ENCODE measurements at places on chromosomes 11 and 22. TPM values are rescaled to one million over a fixed set of nuclear protein-coding genes. Genes with fewer than 3 reads are reported as not detected.

The PTPRCAP gene
- 0.60 TPM for total RNA-seq

The LGALS12 gene
- total RNA-seq: 0.25 TPM

The CARD16 gene
- total RNA-seq: 8.3 TPM

The FJX1 gene
- 0.88 TPM for total RNA-seq

The C11orf16 gene
- not detected for total RNA-seq

The PATE3 gene
- total RNA-seq: not detected

The SHANK2 gene
- total RNA-seq: 0.27 TPM

The CTSW gene
- total RNA-seq: 0.49 TPM

The VSTM5 gene
- total RNA-seq: not detected

DNA sequence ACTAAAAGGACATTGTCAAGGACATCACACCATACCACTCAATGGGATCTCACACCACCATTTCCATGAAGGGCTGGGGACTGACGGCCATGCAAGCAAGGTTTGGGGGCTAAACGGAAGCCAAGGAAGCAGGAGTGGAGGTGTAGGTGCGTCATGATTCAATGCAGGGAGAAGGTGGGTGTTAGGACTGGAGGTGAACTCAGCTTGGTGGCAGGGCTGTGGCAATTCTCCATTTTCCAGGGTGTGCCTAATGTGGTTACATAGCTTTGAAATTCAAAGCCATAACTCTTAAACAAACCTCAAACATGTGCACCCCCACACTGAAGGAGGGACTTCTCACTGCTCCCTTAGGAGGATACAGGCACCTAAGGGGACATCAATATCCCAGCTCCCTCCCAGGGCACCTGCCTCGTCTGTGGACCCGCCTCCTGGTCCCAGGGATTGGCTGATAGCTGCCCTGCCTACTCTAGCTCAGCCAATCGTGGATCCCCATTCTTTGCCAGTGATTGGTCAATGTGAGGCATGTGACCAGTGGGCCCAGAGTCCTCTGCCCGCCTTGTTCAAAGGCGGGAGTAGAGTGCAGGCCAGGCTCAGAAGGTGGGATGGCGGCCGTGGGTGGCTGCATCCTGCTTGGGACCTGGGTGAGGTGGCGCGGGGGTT, 64.6 kb downstream of the CTTN start:
- no peaks in the 10 kb centered on the region for H3K36me3 ChIP-seq
- H3K4me1 ChIP-seq: no peaks in the 10 kb centered on the region
- peaks cover 25% of the 10 kb centered on the region for H3K27me3 ChIP-seq
- H3K4me3 ChIP-seq: no peak overlapping the region
- no peak for DNase-seq

- no peaks in the 10 kb centered on the region for H3K27me3 ChIP-seq
- no peaks in the 10 kb centered on the region for H3K4me1 ChIP-seq
- no peaks in the 10 kb centered on the region for H3K36me3 ChIP-seq
Observed at GRCh38 chr11:112143597-112143996, 20.3 kb downstream of the IL18 start.

GRCh38 chr11:34155057-34155756, 49.8 kb downstream of the NAT10 start:
- no peak overlapping the region for H3K4me3 ChIP-seq
- H3K27me3 ChIP-seq: no peaks in the 10 kb centered on the region
- peaks cover 20% of the 10 kb centered on the region for H3K4me1 ChIP-seq

- H3K27ac ChIP-seq: peak overlapping the region; percentile 84
- H3K36me3 ChIP-seq: no peaks in the 10 kb centered on the region
Observed at GRCh38 chr11:86548271-86548917, 124.0 kb downstream of the ME3 start.

GRCh38 chr22:42111798-42112197, 18.8 kb downstream of the CYP2D6 start:
- no peaks in the 10 kb centered on the region for H3K27me3 ChIP-seq
- peaks cover 8% of the 10 kb centered on the region for H3K36me3 ChIP-seq
- no peaks in the 10 kb centered on the region for H3K4me1 ChIP-seq
- no peak overlapping the region for H3K27ac ChIP-seq

DNA sequence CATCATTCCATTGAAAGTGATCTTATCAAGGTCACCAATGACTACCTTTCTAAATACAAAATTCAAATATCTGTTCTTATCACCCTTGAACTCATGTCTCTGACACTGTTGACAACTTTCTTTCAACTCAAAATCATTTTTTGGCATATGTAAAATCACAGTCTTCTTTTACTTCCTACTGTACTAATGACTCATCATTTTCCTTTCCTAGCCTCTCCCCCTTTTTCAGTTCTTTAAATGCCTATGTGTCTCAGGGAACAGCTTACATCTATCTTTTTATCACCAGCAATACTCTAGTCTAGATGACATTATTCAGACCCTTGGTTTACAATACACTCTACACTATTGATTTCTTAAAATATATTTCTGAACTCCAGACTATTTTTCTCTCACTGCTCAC, 2220.7 kb upstream of the RAG2 start:
- no peaks in the 10 kb centered on the region for H3K4me1 ChIP-seq
- H3K27me3 ChIP-seq: no peaks in the 10 kb centered on the region
- DNase-seq: no peak
- no peaks in the 10 kb centered on the region for H3K36me3 ChIP-seq

GRCh38 chr11:132610216-132610615, 922.1 kb downstream of the OPCML start:
- DNase-seq: no peak
- H3K4me3 ChIP-seq: no peak overlapping the region
- no peaks in the 10 kb centered on the region for H3K4me1 ChIP-seq
- no peaks in the 10 kb centered on the region for H3K36me3 ChIP-seq

DNA sequence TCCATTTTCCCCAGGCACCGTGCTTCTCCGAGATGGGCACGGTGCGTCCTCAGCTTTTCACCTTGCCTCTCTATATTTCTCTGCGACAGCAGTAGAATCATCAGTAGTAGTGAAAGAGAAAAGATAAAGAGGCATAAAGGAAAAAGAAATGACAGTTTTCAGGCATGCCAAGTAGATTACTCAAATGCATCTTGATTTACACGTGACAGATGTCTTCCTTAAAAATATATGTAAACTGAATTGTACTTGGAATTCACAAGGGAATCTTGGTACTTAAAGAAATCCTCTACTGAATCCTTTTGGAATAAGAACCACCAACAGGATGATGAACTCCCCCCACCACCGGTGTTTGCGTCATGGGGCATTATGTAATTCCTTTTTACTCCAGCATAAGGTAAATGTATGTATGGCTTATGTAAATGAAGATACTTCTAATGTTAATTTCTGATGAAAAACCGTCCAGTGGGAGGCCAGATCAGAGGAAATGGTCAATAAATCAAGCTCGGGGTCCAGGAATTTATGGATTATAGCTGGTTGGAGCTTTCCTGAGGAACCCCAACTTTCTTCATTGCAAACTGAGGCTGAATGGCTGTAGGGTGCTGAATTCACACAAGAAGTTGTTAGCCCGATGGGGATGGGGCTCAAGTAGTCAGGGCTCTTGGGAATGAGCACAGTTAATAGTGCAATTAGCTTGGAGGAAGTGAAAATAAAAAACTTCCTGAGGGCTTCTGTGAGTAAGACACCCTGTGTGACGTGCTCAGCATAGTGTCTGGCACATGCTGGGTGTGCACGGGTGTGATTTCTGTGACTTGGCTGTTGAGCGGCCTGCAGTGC, 630.4 kb downstream of the OPCML start:
- DNase-seq: no peak
- no peaks in the 10 kb centered on the region for H3K4me1 ChIP-seq
- no peak overlapping the region for H3K27ac ChIP-seq
- H3K4me3 ChIP-seq: no peak overlapping the region
- no peaks in the 10 kb centered on the region for H3K36me3 ChIP-seq

- H3K4me1 ChIP-seq: peaks cover 100% of the 10 kb centered on the region
- peak overlapping the region; percentile 100 for H3K27ac ChIP-seq
- DNase-seq: peak; percentile 21
Observed at GRCh38 chr22:46077669-46078099, 72.6 kb upstream of the PPARA start.

DNA sequence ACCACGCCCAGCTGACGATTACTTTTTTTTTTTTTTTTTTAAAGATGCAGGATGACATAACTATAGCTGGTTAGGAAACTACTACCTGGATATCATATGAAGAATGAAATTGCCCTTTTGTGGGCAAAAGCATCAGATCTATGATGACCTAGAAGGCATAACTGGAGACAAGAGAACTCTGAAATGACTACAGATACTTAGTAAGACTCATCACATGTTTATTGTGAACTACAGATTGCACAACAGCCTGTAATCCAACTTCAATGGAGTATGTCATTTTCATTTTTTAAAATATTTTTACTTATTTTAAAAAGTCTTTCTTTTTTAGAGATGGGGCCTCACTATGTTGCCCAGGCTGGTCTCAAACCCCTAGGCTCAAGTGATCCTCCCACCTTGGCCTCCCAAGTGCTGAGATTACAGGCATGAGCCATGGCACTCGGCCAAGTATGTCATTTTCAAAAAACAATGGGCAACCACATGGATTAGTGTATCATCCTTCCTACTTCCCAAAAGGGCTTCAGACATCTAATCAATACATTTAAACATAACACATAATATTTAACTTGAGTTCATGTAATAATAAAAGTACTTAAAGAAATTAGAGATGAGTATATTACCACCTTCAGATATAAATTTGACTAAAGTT, 3.3 kb downstream of the MTMR2 start:
- H3K27me3 ChIP-seq: no peaks in the 10 kb centered on the region
- no peak overlapping the region for H3K4me3 ChIP-seq
- DNase-seq: no peak
- no peaks in the 10 kb centered on the region for H3K36me3 ChIP-seq
- H3K4me1 ChIP-seq: peaks cover 84% of the 10 kb centered on the region

DNA sequence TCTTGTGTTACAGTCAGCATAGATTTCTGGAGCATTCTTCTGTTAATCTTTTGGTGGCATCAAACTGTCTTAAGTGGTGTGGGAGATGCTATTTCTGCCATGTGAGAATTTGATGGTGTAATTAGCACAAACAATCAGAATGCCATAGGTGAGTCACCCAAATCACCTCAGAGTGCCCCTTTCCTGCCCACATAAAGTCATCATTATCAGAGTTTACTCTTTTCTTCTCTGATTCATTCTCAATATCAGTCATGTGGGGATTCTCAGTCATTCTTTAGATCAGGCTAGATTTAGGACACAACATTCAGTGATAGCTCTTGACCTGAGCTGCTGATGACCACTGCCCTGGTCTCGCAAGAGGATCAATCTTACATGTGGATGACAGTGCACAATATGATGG, 23.7 kb upstream of the MS4A6A start:
- DNase-seq: no peak
- H3K4me3 ChIP-seq: no peak overlapping the region
- H3K27me3 ChIP-seq: no peaks in the 10 kb centered on the region

GRCh38 chr22:37844904-37845329, 783 bp upstream of the ANKRD54 start:
- no peak for DNase-seq
- peak overlapping the region; percentile 97 for H3K4me3 ChIP-seq
- H3K27ac ChIP-seq: peak overlapping the region; percentile 96
- H3K27me3 ChIP-seq: no peaks in the 10 kb centered on the region
- H3K4me1 ChIP-seq: peaks cover 49% of the 10 kb centered on the region

DNA sequence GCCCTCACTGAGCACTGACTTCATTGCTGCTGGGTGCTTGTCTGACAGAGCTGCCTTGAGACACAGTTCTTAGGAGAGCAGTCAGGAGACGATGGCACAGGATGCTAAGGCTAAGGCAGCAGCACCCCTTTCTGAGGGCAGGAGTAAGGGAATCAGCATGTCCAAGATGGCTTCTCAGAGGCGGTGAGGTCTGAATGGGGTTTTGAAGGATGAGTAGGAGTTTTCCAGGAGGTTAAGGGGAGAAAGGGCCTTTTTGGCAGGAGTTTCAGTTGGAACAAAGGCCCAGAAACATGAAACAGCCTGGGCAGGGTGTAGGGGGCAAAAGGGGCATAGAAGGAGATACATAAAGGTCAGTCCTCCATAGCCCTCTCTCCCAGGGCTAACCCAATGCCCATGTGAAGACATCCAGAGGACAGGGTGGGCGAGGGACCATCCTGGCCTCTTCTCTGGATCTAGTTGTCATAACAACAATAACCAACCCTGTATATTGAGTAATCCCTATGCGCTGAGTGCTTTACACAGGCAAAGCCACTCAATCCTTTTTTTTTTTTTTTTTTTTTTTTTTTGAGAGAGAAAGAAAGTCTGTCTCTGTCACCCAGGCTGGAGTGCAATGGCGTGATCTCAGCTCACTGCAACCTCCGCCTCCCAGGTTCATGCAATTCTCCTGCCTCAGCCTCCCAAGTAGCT, 19.0 kb downstream of the CYTH4 start:
- DNase-seq: no peak
- H3K4me3 ChIP-seq: no peak overlapping the region
- no peaks in the 10 kb centered on the region for H3K36me3 ChIP-seq
- H3K27me3 ChIP-seq: peaks cover 26% of the 10 kb centered on the region
- H3K4me1 ChIP-seq: no peaks in the 10 kb centered on the region

DNA sequence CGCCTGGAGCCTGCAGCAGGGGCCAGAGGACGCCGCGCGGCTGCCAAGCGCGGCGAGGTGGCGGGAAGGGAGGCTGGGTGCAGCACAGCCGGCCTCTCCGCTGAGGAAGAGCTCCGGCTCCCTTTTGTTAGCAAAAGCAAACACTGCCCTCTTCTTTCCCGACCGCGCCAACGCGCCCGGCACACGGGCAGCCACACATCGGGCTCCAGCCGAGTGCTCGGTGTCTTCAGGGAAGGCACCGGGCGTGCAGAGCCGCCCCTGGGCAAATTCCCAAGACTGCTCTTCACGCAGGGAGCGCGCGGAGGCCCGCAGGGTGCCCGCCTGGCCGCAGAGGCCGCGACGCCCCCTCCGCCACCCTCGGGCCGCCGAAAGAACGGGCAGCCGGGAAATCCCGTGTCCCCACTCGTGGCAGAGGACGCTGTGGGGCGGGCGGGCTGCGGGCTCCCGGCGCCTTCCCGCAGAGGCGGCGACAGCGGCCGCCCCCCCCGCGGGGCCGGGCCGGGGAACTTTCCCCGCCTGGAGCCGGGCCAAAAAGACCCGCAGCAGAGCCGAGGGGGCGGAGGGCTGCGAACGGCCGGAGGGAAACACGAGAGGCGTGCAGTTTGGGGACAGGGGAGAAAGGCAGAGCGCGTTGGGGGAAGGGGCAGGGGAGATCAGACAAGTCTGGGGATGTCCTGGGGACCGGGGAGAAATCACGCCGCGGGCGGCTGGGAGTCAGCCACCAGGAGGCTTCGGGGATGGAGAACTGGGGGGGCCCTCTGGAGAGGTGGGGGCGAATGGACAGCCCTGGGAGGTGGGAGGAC, 931 bp downstream of the CADM1 start:
- H3K4me3 ChIP-seq: peak overlapping the region; percentile 73
- H3K27me3 ChIP-seq: peaks cover 74% of the 10 kb centered on the region
- H3K36me3 ChIP-seq: no peaks in the 10 kb centered on the region
- H3K4me1 ChIP-seq: peaks cover 62% of the 10 kb centered on the region
- peak overlapping the region; percentile 94 for H3K27ac ChIP-seq

DNA sequence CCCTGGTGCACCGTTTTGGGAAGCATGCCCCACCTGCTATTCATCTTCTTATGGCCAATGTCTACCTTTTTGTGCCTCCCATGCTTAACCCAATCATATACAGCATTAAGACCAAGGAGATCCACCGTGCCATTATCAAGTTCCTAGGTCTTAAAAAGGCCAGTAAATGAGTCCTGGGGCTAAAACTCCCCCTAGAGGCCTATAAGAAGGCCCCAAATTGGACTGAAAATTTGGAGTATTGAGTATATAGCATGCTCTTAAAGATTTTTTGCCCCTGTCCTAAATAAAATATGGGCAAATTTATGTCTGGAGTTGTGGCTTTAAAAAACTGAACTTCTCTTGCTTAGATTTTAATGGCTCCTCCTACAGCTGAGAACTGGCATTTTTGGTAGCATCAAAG, 6.6 kb downstream of the OR51M1 start:
- DNase-seq: no peak
- H3K27me3 ChIP-seq: no peaks in the 10 kb centered on the region
- no peaks in the 10 kb centered on the region for H3K4me1 ChIP-seq
- no peak overlapping the region for H3K4me3 ChIP-seq
- H3K27ac ChIP-seq: no peak overlapping the region
